HTR-8/SVneo (cell line): ENCODE measurements at places on chromosomes 4 and X.

GRCh38 chrX:130529531-130529930 is 127.7 kb downstream of the RBMX2 start:
- no peak for DNase-seq

- no peak for DNase-seq
Measured at GRCh38 chr4:102217775-102218355, 127.4 kb downstream of the SLC39A8 start.

DNA sequence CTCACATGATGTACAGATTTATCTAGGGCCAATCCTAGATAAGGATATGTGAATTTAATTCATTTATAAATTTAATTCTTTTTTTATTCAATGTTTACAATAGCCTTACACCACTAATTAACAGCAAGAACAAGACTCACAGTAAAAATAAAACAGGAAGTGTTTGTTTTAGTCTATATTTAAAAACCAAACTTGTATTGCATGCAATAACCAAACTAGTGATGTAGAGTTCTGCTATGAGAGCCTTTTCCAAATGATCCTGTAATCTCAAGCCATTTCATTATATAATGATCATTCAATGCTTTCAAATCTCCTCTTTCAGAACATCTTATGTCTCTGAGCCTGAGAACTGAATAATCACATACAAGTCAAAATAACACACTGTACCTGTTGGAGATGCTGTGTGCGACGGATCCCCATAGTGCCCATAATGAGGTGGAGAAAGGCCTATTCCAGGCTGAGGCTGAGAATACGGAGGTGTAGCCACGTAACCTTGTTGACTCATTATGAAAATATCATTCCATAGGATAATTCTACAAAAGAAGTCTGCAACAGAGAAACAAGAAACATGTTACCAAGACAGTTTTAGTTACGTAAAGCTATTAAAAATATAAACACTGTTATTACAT is 2.6 kb downstream of the SEC24D start:
- DNase-seq: no peak

DNA sequence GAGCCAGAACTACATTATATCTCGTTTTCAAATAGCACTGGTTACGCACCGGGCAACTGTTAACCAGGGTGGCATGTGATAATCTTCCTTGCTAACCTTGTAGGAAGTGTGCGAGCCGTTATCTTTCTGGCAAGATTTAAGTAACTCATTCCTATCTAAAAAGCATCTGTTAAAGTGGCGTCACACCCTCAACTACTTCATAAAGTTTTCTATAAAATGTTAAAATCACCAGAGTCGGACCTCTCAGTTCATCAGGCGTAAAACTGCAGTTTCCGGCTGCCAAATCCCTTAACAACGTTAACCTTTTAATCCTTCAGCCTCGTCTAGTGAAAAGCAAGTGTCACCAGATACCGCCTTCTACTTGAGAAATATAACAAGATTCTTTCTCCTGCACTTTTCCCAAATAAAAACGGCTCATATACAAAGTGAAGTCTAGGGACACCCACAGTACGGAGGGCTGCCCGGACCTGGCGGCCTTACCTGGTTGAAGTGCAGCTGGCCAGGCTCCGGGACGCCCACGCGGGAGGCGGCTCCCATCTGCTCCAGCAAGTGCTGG is 1.2 kb downstream of the SLC39A8 start:
- no peak for DNase-seq

DNA sequence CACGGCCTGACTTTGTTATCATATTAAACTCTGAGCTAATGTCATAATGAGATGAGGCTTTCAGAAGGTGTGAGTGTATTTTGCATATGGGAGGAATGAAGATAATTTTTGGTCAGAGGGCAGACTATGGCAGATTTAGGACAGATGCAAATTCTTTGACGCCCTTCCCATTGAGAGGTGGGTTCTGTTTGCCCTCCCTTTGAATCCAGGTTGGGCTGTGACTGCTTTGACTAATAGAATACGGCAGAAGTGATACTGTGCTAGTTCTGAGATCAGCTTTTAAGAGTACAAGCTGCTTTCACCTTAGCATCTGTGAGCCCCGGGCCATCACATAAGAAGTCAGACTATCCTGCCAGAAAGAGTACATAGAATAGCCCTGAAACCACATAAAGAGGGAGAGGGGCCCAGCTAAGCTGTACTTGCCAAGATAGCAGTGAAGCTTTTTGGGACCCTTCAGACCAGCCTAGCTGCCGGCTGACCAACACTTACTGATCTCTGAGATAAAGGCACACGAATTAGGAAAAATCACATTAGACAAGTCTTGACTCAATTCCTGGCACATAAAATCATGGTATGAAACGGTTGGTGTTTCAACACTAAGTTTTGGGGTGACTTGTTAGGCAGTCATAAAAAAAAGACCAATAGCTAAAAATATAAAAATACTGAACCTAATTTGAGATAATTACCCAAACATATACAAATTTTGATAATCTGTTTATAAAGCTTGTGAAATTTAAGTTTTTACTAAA is 166.7 kb upstream of the SH3RF1 start:
- DNase-seq: no peak

DNA sequence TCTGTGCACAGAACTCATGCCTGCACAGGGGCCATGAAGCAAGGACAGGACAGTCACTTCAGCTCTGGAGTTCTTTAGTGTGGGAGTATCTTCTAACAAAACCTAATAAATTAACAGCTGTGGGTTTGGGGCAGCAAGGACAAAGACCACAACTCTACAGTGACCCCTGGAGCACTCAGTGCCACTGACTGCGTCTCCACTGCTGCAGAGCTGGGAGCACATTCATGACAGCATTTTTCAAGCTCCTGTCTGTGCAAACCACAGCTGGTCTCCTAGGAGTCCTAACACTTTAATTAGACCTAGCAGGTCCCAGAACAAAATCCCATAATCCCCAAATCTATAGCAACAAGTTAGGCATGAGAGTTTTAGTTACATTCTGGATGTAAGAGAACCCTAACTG is 76.5 kb downstream of the RTL9 start:
- DNase-seq: no peak

DNA sequence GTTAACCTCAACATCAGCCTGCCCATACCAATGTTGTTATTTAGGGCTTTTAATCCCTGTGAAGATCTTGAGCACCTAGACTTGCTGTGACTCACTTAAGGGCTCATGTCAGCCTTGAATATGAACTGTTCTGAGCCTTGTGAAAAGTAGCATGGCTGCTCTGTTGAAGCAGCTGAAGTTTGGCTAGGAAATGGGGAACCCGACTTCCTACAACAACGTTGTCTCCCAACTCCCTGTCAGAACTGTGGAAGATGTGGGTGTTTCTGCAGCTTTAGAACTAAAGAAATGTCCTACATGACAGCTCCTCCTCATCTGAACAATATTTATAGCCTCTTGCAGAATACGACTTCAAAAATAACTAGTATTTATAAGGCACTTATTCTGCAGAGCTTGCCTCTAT is 27.5 kb downstream of the STOX2 start:
- DNase-seq: no peak

DNA sequence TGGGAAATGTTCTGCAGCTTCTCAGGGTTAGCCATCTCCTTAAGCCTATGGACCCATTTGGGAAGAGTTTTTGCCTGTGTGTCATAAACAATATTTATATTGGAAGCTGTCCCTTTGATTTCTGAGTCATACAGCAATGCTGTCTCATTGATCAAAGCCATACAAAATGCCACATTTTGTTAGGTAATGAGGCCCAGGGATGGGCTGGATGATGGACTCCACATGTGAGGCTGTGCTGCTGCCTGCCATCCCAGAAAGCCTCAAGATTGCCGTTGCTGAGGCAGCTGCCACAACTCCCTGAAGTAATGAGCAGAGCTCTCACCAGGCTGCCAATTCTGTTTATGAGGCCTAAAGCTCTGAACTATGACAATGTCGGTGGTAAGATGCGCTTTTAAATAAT is 12.2 kb upstream of the GJB1 start:
- DNase-seq: no peak

- no peak for DNase-seq
Measured at GRCh38 chr4:88998001-88998400, 59.0 kb downstream of the FAM13A start.

- DNase-seq: no peak
Measured at GRCh38 chr4:165481053-165481835, 102.4 kb downstream of the CPE start.

DNA sequence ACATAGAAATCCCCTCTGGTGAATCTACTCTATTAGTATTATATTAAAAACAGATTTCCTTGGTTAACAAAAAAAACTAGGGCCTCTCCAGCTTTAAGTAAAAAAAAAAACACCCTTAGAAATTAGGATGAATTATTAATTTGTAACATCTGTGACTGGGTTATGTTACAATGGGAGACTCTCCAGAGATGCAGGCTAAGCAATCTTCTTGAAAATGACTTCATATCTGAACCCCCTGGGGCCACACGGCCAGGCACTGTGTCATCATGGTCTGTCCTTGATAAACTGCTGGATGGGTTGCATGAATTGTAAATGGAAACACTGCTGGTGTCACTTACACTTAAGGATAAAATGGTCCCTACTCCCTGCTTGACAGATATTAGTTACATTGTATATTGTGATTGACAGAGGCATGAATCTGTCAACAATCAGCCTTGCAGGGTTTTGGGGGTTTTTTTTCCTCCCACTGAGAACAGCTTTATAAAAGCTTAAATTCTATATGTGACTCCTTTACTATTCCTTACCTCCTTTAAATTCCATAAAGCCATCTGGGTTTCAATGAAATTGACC is 49.1 kb downstream of the PRKG2 start:
- DNase-seq: no peak

DNA sequence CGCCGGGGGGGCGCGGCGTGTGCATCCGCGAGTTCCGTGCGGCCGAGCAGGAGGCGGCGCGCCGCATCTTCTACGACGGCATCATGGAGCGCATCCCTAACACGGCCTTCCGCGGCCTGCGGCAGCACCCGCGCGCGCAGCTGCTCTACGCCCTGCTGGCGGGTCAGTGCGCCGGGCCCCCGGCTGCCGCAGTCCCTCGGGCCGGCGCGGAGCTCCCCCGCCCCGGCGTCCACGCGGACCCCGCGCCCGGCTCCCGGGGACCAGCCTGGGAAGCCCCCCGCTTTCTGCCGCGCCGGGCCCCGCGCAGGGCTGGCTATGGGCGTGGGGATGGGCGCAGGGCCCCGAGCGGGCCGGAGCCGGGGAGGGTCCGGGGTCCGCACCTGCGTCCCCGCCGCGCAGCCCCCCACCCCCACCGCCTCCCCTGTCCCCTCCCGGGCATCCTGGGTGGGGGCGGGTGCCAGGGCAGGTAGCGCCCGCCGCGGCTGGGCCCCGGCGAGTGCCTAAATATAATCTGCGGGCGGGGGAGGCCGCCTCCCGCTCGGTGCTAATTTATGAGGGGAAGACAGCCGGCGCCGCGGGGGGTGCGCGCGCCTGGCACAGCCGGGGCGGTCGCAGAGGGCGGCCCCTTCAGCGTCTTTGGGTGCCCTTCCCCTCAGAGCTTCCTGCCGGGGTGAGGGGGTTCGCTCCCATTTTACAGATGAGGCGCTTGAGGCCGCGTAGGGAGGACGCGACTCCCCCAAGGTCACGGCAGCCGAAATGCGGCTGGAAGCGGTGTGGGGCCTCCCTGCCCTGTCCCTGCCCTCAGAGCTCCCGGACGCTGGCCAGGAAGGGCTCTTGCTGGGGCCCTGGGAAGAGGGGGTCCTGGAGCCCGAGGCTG is 837 bp downstream of the NAT8L start:
- DNase-seq: no peak

GRCh38 chr4:152072906-152073305 is 312.1 kb upstream of the GATB start:
- DNase-seq: no peak

- DNase-seq: no peak
Measured at GRCh38 chr4:53059256-53059655, 197.1 kb downstream of the RASL11B start.

DNA sequence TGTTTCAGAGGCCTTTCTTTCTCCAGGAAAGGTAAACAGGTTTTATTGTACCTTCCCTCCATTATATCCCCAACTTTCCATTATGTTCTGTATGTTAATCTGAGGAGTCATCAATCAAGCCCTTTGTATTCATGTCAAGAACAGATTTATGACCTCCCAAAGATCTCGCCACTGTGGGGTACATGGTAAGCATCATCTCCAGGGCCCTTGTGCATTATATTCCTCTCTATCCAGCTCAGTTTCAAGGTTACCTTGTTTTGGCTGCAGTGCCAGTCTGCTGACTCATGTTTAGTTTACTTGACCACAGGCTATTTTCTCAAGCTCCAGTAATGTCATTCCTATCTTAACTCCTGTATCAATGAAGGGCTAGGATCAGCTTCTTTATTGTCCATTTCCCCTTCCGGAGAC is 125.1 kb upstream of the FRMPD4 start:
- DNase-seq: peak; percentile 7

DNA sequence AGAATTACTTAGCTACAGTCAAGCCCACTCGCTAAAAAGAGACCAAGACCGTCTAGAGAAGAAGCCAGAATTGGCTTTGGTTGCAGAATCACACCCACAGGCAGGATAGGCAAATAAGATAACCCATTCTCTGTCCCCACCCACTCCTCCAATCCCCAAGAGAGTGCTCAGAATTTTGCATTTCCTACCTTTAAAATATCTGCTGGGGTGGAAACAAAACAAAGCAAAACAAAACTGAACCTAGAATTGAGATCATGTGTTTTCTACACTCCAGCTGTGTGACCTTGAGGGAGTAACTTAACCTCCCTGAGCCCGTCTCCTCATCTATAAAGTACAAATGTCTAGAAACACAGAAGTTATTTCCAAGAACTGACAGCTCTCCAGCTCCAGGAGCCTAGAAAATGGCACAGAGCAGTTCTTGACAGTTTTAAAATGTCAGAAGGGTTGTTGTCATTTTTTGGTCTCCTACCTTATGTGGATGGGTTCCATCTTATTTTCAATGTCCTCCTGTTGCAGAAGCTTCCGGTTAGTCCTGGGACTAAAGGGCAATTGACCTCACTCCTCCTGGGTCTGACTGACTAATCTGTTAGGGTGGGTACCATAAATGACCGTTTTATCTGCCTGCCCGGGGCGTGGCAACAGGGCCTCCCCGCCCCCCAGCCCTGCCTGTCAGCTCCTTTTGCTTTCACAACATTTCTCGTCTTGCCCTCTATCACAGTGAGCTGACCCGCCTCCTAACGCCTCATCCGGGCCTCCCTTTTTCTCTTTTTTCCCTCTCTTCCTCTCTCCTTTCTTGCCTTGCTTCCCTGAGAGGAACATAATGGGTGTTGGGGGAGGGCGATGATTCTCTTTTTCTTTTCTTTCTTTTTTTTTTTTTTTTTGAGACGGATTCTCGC is 114.0 kb downstream of the RBM47 start:
- DNase-seq: no peak

- peak; percentile 78 for DNase-seq
Measured at GRCh38 chr4:304969-305680, at the start of gene ZNF732. Gene ZNF732, minus strand, starts transcription at chr4:305474. Its CDS starts 164 bp downstream, at chr4:305310.

DNA sequence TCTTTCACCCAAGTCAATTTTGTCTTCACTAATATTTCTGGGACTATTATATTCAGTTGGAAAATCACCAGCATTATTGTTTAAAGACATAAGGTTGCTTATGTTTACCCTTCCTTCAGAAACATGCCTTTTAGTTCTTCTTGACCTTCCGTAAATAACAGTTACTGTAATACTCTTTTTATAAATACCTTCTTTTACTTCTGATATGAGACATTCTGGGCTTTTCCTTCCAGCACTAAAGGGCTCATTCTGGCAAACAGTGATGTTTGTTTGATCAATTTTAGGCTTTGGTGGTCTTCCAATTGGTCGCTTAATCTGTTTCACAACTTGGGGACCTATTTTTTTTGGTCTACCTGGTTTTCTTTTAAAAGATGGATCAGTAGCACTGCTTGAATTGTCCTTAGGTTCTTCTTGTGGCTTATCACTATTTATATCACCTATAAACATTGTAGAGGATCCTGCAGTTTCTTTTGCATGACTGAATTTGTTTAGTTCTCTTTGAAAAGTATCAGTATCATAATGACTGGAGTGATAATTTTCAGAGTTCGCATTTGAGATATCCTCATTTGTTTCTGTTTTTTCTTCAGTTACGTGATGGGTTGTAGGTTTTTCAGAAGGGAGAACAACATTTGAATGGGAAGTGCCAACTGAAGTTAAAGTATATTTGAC is 64.8 kb downstream of the NCAPG start:
- DNase-seq: no peak
